ENCODE measurements at places on chromosomes 7 and 10.

DNA sequence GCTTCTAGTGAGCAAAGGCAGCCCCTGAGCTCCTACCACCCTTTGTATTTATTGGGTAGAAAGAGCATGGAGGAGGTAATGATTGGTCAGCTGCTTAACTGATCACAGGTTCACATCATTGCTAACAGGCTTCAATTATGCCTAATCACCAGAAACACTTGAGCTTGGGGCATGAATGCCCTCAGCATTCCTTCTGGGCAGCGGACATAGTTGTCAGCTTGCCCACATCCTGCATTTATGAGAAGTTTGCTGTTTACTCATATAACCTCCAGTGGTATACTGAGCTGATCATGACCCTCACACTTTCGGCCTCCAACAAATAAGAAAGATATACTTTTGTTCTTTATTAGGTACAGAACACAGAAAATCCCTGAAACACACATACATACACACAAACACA is 140.3 kb upstream of the ODAD2 start:
- DNase-seq = no peak

- no peak for DNase-seq
These were observed 116.2 kb upstream of the LAMB4 start for GRCh38 chr7:108246227-108246837.

DNA sequence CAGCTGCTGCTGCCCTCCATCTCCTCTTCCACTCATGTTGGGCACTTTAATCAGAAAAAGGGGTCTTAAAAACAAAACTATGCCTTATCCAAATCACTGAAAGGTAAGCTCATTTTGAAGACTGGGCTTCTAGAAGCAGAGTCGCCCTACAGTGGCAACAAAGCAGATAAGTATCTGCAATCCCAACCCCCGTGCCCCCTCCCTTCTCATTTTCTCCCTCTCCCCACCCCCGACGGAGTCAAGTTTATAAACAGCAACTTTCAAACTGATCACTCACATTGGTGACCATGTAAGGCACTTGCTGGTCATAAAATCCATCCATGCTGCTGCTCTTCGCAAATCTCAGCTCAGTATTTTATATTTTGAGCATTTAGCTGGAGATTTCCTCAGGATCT is 738 bp downstream of the ETV1 start:
- DNase-seq = no peak

- DNase-seq = no peak
These were observed 180.2 kb upstream of the AKR1E2 start for GRCh38 chr10:4645836-4646235.

GRCh38 chr10:69835875-69836730 is 34.4 kb downstream of the COL13A1 start:
- peak; percentile 52 for DNase-seq

- no peak for DNase-seq
These were observed 27.9 kb downstream of the ASB13 start for GRCh38 chr10:5638494-5638893.

- no peak for DNase-seq
These were observed 72.2 kb upstream of the PDK4 start for GRCh38 chr7:95668504-95669018.

- no peak for DNase-seq
These were observed 253.0 kb upstream of the GRB10 start for GRCh38 chr7:51035716-51036115.

- DNase-seq = no peak
These were observed 90.5 kb downstream of the BUB3 start for GRCh38 chr10:123244747-123245146.

- DNase-seq = no peak
These were observed 41.7 kb downstream of the ZWINT start for GRCh38 chr10:56319386-56319785.

DNA sequence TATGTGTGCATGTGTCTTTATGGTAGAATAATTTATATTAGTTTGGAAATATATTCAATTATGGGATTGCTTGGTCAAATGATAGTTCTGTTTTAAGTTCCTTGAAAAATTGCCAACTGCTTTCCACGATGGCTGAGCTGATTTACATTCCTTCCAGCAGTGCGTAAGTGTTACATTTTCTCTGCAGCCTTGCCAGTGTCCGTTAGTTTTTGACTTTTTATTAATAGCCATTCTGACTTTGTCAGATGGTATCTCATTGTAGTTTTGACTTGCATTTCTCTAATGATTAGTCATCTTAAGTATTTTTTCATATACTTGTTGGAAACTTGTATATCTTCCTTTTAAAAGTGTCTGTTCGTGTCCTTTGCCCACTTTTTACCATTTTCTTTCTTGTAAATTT is 434.2 kb upstream of the POT1 start:
- no peak for DNase-seq

DNA sequence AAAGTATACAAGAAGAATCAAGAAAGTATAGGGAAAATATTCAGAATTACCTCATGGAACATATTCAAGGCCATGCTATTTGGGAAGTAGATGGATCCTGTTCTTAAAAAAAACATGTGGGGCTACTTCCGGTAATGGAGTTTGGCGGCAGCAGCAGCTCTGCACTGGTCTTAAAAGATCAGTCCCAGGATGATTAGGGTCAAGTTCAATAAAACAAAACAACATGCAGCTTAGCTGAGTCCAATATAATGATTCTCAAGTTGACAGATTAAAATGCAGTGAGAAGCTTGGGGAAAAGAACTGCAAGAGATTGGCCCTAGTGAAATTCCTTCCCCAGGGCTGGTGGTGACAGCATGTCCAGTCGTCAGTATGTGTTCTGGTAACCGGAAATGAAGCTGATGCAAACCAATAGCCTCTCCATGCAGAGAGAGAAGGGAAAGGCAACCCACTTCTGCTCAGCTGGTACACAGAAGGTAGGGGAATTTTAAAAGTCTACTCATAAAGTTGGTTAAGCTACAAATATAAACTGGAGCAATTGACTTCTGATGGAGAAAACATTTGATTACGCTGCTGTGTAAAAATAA is 305.1 kb upstream of the IMMP2L start:
- no peak for DNase-seq

GRCh38 chr10:89505640-89506275 is 29.6 kb downstream of the SLC16A12 start:
- DNase-seq = no peak

GRCh38 chr7:129167817-129168216 is 20.6 kb upstream of the SMO start:
- no peak for DNase-seq

DNA sequence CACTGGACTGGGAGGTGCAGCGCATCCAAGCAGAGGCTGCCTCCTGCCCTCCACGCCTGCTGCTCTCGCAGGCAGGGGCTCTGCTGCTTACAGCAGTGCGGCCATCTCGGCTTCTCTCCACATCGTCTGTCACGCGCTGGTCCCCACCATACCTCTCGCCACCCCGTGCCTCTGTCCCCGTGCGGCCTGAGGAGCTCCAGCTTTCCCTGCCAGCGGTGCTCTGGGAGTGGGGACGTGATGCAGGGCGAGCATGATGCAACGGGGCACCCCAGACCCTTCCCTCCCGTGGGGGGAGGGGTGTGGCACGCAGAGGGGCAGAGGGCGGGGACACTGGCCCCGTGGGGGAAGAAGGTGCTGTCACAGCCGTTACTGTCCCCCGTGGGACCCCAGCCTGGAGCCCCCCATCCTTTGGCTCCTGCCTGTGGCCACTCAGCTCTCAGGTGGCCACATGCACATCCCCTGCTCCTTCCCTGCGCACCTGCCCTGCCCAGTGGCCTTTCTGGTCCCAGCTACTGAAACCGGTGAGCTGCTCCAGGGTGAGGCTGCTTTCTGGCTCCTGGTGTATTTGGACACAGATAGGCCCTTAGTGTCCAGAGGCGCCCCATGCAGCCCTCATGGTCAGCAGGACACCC is 9.0 kb downstream of the GET4 start:
- DNase-seq = no peak

GRCh38 chr10:77121829-77122228 is 515.8 kb downstream of the KCNMA1 start:
- no peak for DNase-seq

DNA sequence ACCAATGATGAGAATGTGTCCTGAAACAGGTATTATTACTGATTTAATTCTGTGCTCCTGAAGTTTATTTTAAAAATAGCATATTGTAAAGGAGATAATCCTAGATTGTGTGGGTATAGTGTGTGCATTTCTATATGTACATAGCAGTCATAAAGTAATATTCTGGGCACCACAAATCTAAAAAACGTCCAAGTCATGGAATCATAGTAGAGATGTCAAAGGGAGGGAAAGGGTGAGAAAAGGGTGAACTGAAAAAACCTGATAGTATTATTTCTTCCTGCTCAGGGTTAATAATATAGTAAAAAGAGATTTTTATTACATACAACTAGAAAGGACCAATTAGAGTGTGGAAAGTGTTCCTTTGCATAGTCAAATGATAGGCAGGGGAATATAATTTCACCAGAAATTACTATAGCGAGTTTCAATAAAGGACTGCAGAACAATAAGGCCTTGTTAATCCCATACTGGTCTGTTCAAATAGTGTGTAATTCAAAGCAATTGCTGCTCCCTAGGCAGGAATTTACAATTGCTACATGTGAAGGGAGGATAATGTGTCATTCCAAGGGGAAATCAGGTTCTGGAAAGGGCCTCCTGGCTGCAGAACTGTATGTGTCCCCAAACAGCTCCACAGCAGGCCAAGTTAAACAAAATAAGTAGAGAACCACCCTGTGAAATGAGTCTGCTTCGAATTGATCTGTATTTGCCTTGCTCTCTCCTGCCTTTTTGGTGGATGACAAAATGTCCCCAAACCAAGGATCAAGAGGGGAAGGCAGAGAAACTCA is 42.5 kb upstream of the KMT2E start:
- DNase-seq = no peak

DNA sequence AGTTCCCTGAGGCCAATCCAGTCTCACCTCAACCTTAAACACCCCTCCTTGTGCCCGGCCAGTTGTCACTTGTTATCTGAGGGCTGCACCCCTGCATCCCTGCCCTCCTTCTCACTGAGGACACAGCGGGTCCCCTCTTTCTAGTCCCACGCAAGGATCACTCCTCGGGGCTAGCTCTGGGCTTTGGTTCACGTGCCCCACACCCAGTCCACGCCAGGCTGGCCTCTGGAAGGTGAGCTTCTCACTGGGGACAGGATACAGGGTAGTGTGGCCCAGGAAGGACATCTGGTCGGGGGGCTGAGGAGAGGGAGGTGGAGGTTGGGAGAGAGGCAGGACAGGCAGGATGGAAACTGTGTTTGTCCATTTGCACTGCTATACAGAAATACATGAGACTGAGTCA is 25.5 kb downstream of the UPP1 start:
- no peak for DNase-seq

DNA sequence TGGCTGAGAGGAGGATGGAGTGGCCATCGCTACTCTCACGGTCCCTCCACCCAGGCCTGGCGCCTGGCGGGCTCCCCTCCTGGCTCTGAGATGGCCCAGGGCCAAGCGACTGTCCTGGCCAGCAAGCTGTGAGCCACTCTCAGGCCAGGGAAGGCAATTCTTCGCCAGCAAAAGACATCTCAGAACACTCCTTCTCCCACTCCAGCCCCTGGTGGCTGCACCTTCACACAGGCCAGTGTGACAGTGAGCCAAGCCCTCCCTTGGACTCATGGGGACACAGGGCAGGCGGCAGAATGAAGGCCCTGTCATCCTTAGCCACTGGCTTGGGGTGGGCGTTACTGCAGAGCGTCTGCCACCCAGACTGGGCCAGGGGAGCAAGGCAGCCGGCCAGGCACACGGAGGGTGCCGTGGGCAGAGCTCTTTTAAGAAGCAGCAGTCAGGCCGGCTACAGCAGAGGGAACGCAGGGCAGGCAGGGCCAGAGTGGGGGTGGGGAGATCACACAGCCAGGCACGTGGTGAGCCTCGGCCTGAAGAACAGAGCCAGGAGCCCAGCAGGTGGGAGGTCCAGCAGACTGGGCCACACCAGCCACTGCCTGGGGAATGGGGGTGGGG is 14.4 kb downstream of the STK32C start:
- DNase-seq = no peak

- DNase-seq = no peak
These were observed 90.5 kb upstream of the MACROH2A2 start for GRCh38 chr10:69961881-69962745.

GRCh38 chr7:83794829-83795228 is 145.9 kb upstream of the SEMA3E start:
- DNase-seq = no peak

- DNase-seq = no peak
These were observed 46.2 kb downstream of the BAIAP2L1 start for GRCh38 chr7:98354511-98355249.

DNA sequence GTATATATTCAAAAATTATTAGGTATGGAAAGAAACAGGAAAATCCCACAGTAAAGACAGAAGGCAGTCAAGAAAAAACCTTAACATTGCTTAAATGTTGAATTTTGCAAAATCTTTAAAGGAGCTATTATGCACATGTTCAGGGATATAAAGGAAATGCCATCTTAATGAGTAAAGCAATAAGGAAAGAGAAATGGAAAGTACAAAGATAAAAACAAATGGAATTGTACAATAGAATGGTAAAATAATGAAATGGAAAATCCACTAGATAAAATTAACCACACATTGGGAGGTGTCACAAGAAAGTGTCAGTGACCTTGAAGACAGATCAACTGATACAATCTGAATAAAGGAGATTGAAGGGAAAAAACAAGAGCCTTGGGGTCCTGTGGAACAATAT is 82.0 kb downstream of the KIF20B start:
- DNase-seq = no peak

- no peak for DNase-seq
These were observed 228.0 kb downstream of the GRID1 start for GRCh38 chr10:86138551-86139065.

- no peak for DNase-seq
These were observed 26.2 kb downstream of the ASB15 start for GRCh38 chr7:123627851-123628250.

DNA sequence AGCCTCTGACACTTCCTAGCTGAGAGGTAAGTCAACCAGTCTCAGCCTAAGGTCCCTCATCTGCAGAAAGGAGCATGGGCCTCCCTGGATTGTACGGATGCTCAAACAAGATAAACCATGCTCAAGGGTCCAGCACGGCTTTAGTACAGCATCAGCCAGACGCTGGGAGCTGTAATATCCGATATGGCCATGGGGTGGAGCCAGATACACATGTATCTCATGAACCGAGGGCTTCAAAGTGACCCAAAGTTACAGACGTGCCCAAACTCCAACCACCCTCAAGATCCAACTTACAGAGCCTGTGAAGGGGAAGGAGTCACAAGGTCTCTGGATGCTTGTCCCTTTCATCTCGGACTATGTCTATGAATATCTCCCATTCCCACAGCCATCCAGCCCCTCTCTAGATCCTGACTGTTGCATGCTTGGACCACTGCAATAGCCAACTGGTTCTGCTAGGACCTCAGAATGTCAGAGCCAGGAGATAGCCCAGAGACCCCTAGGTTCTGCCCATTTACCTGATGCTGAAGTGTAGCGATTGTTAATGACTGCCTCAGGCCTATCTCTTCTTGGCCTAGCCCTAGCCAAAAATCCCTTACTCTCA is 142.4 kb downstream of the SH3PXD2A start:
- peak; percentile 29 for DNase-seq

DNA sequence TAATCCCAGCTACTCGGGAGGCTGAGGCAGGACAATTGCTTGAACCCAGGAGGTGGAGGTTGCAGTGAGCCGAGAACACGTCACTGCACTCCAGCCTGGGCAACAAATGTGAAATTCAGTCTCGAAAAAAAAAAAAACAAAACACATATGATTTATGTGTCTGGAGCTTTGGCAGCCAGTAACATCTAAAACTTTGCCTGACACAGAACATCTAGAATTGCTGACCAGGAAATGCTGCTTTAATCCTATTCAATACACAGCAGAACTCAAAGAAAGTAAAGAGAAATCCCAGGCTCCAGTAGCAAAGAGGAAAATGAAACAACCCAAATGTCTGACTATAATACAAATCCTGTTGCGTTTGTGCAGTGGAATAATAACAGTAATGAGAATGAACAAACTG is 4.5 kb upstream of the CCDC6 start:
- no peak for DNase-seq
